Fibroblast of the conjunctiva (primary cell): ENCODE measurements at places on chromosomes 12 and 14.

DNA sequence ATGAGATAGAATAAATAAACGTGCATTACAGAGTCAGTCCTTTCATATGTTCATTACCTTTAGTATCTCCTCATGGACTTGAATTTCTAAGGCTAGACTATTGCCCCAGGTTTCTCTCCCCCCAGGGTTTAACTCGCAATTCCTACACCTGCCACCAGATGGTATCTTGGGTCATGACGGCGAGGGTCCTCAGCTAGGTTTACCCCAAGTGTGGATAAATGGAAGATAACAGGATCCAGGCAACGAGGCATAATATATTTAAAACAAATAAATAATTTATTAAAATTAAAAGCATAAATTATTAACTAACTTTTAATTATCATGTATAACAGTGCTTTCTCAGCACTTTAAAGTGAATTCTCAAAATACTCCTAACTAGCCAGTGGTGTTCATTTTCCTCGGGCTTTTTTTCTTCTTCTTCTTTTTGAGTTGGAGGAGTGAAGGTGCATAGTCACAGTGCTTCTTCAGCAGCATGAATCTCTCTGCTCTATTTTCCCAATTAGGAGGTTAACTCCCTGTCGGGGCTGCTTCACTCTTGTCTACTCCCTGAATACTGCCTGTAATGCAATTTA lies 243.5 kb upstream of the CAND1 start:
- no peak for DNase-seq

- no peak for DNase-seq
Measured at GRCh38 chr12:81958406-81958805, 199.3 kb upstream of the PPFIA2 start.

- DNase-seq: no peak
Measured at GRCh38 chr12:93802293-93802692, 125.1 kb downstream of the CRADD start.

- no peak for DNase-seq
Measured at GRCh38 chr12:16884056-16884455, 278.1 kb upstream of the LMO3 start.

DNA sequence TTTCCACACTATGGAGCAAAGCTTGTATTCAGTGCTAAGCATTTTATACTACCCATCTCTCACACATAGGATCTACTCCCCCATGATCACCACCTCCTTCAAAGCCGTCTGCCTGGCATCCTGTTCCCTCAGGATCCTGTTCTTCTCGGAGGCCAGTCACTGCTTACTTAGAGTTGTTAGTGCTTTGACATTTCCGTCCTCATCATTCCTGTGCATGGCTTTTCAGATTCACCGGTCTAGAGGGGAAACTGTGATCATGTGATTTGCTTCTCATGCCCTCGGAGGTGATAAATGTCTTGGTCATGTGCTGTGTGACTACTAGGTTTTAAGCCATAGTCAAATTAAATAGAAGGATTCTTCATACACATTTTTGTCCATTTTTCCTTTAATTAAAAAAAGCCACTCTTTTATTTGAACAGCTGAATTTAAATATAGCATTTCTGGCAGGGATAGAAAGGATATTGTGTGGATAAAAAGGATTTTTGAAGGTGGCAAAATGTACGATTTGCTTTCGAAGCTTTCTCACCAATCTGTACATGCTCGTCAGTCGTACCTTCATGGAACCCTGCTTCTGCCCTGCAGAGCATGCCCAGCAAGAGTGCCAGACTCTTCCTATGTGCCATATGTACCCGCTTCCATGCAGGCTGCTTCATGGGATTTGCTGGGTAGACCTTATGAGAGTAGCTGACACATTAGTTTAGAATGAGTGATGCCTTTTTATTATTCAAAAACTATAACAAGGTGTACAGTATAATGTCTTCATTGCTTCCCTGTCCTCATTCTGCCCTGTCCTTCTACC lies 53.3 kb downstream of the BMAL2 start:
- DNase-seq: no peak

DNA sequence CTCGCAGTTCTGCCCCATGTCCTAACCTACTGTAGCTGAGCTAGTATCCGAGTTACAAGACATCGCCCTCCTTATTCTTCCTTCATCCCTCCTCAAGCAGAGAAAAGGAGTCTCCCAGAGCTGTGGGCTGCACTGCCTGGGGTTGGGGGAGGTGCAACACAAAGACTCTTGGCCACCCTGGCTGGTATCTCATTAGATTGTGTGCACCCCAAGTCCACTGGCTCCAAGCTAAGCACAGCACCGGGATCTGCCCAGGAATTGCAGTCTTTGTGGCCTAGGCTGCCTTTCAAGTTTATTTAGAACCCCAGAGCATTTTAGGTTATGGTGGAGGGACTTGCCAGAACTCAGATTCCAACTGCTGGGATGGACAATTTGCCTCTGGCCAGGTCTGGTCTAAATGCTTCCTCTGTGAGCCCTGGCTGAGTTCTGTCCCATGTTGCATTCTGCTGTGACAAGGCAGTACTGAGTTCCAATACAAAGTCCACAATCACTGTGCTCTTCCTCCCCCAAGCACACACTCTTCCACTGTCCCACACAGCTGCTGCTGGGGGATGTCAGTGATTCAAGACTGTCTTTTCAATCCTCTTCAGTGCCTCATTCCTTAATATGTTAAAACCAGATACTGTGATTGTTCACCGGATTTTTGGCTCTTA lies 169.6 kb upstream of the CLEC14A start:
- DNase-seq: no peak

GRCh38 chr14:76169776-76170175 lies 18.1 kb downstream of the GPATCH2L start:
- DNase-seq: no peak

DNA sequence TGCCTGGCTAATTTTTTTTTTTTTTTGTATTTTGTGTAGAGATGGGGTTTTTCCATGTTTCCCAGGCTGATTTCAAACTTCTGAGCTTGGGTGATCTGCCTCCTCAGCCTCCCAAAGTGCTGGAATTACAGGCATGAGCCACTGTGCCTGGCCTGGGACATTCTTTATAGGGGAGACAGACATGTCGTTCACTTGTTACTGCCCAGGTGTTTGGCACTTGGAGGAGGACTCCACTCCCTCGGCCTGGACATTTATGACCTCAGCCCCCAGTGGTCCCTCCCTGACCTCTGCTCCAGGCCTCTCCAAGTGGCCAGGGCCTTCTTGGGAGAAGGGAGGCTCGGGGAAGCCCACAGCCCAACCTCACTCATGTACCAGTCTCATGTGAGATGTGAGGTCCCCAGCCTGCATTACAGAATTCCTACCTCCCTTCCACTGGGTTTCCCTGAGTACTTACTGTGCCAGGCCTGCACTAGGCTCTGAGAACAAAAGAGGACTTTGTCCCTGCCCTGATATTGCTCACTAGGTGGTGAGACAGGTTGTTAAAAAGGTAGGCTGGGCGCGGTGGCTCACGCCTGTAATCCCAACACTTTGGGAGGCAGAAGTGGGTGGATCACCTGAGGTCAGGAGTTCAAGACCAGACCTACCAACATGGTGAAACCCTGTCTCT lies 9.7 kb upstream of the POP5 start:
- no peak for DNase-seq

GRCh38 chr12:49022558-49023178 lies 4.1 kb upstream of the PRKAG1 start:
- DNase-seq: no peak

DNA sequence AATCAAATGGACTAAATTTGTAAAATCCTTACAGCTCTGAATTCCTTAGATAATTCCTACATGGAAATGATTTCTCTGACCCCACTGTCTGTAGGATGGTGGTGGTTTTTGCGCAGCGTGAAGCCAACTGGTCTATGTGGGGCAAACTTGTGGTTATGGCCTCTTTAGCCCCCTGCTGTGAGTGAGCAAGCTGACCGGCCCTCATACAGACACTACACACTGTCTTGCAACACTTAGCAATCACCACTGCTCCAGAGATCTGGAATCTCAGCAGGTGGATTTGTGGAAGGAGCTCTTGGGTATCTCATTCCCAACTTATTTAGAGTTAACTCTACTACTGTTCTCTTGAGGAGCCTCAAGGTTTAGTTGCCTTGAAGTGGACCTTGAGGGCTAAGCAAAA lies 70.2 kb downstream of the SCN8A start:
- no peak for DNase-seq

DNA sequence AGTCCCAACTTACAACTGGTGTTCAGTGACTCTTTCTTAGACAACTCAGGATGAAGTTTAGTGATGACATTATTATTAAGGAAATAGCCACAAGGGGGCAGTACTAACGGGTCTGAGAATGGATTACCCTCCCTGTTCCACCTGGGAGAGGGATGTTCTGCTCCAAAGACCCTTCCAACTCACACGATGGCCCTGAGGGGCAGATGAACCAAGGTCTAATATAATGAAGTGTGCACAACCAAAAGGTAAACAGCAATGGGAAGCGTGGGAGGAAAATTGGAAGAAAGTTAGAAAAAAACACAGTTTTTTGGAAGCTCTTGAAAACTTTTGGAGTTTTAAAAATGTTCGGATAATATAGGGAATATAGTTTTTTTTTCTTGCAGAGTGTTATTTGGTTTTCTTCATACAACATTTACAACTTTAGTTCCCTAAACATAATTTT lies 24.0 kb downstream of the FGF6 start:
- DNase-seq: no peak

DNA sequence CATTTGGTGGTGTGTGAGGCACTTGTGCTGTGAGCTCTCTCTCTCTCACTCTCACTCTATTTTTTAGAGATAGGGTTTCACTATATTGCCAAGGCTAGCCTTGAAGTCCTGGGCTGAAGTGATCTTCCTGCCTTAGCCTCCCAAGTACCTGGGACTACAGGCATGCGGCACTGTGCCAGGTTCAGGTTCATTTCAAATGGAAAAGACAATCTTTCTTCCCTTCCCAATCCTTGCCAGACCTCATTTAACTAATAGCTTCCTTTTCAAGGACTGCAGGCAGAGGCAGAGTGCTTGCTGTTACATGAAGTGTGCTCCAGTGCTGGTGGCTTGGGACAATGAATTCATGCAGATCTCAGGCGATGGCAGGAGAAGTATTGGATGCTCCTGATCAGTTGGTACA lies 73.2 kb upstream of the BICD1 start:
- no peak for DNase-seq

GRCh38 chr12:69028941-69029729 lies 96.2 kb upstream of the CPM start:
- DNase-seq: no peak

GRCh38 chr14:50541159-50541567 lies 8.8 kb upstream of the MAP4K5 start:
- DNase-seq: no peak

- no peak for DNase-seq
Measured at GRCh38 chr12:100544165-100544564, 29.3 kb upstream of the GAS2L3 start.

DNA sequence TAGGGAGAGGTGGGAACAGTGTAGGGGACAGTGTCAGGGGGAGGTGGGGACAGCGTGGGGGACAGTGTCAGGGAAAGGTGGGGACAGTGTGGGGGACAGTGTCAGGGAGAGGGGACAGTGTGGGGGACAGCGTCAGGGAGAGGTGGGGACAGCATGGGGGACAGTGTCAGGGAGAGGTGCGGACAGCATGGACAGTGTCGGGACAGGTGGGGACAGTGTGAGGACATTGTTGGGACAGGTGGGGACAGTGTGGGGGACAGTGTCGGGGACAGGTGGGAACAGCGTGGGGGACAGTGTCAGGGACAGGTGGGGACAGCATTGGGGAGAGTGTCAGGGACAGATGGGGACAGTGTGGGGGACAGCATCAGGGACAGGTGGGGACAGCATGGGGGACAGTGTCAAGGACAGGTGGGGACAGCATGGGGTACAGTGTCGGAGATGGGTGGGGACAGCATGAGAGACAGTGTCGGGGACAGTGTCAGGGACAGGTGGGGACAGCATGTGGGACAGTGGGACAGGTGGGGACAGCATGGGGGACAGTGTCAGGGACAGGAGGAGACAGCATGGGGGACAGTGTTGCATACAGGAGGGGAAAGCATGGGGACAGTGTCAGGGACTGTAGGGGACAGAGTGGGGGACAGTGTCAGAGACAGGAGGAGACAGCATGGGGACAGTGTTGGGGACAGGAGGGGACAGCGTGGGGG lies 139.0 kb downstream of the TMEM121 start:
- no peak for DNase-seq

DNA sequence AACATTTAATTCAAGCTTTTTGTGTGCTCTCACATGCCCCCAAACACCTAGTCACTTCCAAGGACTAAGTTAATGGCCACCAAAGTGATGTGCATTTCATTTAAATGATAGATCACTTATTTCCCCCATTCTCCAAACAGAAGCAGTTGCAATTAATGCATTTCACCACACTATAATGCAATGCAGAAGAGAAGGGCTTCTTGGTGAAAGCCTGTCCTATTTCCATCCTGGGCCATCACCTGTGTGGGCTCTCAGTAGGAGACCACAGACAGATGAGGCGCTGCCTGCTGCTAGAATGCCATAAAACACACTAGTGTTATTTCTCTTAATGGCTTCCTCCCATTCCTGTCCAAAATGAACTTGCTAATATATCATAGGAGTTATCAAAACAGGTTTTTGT lies 151.2 kb downstream of the GPR65 start:
- DNase-seq: no peak

- no peak for DNase-seq
Measured at GRCh38 chr12:126492181-126492580, 1426.9 kb downstream of the AACS start.

GRCh38 chr14:90757452-90757851 lies 58.8 kb downstream of the TTC7B start:
- DNase-seq: no peak

GRCh38 chr14:101221549-101222160 lies 318.1 kb upstream of the RTL1 start:
- DNase-seq: no peak
